Psoas muscle (tissue), 8 donors: ENCODE measurements at places on chromosomes 12 and 14. TPM values are rescaled to one million over a fixed set of nuclear protein-coding genes. Genes with fewer than 3 reads are reported as not detected.
A peak's percentile ranks its signal among the peaks of the same experiment; 100 is the strongest.

The POLE gene
- 12.9 TPM for total RNA-seq

The GPR65 gene
- 0.34 TPM for total RNA-seq

DNA sequence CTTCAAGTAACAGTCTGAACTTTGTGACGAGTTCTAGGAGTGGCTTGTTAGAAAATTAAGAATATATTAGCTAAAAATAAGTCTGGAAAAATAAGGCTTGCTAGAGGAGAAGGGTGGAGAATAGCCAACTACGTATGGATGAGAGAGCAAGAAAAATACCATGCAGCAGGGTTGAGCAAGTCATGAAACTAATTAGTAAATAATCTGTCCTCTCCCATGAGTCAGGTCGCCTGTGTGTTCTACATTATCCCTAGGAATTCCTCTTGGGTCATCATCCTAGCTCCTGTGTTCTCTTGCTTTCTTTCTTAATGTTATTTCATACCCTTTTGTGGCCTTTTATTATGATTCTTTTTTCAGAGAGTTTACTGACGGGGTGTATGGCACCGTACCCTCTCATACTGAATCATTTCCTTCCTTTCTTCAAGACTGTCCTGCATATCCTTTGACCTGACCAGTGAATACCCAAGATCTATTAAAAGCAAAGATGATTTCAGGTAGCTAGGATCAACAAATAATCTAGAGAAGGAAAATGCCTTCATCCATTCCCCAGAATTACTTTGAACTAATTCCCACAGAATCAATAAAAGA is 177.2 kb upstream of the NPAS3 start:
- DNase-seq = no peak
- no peaks in the 10 kb centered on the region for H3K27me3 ChIP-seq
- H3K36me3 ChIP-seq = peaks cover 12% of the 10 kb centered on the region
- no peak overlapping the region for H3K4me3 ChIP-seq

DNA sequence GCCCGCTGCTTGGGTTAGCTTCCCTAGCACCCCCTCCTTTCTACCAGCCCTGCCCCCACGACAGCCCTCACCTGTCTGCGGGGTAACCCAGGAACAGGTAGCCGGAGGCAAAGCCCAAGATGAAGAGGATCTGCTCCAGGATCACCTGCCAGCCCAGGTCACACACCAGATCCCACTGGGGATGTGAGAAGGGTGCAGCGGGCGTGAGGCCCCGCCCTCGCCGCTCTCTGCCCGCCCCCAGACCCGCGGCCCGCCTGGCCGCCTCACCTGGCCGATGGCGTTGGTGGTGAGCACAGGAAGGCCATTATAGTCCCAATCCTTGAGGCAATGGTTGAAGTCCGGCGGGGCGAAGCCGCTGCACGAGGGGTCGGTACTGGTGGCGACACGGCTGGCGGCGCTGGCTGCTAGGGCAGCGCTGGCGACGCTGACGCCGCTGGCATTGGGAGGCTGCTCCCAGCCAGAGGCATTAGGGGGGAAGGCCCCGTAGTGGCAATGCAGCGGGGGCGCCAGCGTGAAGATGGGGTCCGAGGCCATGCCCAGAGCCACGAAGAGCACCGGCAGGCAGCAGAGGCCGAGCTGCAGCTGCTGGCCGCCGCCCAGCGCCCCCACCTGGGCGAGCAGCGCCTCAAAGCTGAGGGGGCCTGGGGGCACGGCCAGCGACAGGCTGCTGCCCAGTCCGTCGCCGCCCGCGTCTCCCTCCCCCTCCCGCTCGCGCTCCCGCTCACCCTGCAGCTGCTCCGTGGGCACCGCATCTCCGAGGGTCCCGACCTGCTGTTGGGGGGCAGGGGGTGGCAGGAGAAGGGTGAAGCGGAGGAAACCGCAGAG is 794 bp downstream of the SLC22A17 start:
- no peaks in the 10 kb centered on the region for H3K36me3 ChIP-seq
- no peak for DNase-seq
- H3K4me1 ChIP-seq = peaks cover 11% of the 10 kb centered on the region
- peak overlapping the region; percentile 70 for H3K4me3 ChIP-seq
- H3K27me3 ChIP-seq = peaks cover 10% of the 10 kb centered on the region
- no peak overlapping the region for H3K27ac ChIP-seq

The CPSF6 gene
- total RNA-seq = 20.5 TPM

The AREL1 gene
- 15.0 TPM for total RNA-seq

DNA sequence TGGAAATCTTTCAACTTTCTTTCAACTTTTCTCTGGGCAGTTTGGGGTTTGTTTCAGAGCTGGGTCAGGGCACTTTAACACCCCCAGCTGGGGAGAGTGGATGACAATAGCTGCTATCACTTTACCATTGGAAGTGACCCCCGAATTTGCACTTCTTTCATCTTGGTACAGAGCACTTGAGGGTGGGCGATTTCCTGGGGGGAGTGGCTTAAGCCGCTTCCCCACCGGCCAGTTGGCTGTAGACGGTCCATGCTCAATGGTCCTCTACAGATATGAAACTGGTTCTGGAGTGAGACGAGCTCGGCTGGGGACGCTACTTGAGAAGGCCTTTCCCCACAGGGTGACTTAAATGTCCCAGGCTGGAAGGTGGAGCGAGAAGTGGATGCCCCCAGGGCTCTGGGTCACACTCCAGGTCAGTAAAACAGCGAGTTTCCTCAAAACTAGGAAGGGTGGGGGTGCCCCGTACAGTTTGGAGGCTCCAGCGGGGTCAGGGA is at the start of gene VRTN:
Gene VRTN (plus strand): TSS at position 231 of the 494 bp plus-strand sequence. CDS start 8,313 bp downstream, outside the sequence.
- H3K4me1 ChIP-seq = no peaks in the 10 kb centered on the region
- H3K4me3 ChIP-seq = no peak within 1 kb of the TSS
- no peaks in the 10 kb centered on the region for H3K36me3 ChIP-seq
- DNase-seq = no peak
- H3K27ac ChIP-seq = no peak within 1 kb of the TSS

The SETD3 gene
- 128 TPM for total RNA-seq

DNA sequence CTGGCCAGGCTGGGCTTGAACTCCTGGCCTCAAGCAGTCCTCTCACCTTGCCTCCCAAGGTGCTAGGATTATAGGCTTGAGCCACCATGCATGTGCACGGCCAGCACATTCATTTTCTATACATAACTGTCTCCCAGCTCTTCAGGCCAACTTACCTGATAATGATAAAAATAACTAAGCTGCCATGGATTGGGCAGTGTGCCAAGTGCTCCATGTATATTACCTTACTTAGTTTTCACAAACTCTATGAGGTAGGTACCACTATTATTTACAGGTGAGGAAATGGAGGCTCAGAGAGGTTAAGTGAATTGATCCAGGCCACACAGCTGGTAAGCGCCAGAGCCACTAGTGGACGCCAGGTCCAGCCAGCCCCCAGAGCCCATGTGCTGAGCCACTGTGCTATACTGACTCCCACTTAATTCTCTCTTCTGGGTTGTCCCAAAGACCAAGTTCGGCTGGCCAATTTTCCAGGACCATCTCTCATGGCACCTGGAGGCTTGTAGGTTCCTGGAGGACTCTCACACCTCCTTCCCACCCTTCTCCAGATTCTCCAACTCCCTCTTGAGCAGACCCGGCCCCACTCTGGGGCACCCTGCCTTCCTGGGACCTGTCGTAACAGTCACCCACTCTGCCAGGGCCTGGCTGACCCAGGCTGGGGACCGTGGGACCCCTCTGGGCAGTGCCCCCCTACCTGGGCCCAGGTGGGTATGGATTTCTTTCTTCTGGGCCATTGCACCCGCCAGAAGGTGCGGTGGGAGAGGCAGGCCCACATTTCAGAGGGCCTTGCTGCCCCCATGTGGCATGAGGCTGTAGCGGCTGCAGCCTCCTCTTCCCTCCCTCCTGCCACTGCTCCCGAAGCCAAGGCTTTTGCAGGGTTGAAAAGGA is 30.2 kb upstream of the CIPC start:
- H3K27ac ChIP-seq = no peak overlapping the region
- DNase-seq = peak; percentile 63
- no peaks in the 10 kb centered on the region for H3K36me3 ChIP-seq
- peaks cover 24% of the 10 kb centered on the region for H3K4me1 ChIP-seq
- no peak overlapping the region for H3K4me3 ChIP-seq
- no peaks in the 10 kb centered on the region for H3K27me3 ChIP-seq

GRCh38 chr14:28254768-28255167 is 511.8 kb upstream of the FOXG1 start:
- H3K4me1 ChIP-seq = no peaks in the 10 kb centered on the region
- no peaks in the 10 kb centered on the region for H3K36me3 ChIP-seq
- no peak overlapping the region for H3K27ac ChIP-seq
- no peak for DNase-seq

The TMEM132C gene
- total RNA-seq = 0.69 TPM

The DDN gene
- total RNA-seq = 36.5 TPM

DNA sequence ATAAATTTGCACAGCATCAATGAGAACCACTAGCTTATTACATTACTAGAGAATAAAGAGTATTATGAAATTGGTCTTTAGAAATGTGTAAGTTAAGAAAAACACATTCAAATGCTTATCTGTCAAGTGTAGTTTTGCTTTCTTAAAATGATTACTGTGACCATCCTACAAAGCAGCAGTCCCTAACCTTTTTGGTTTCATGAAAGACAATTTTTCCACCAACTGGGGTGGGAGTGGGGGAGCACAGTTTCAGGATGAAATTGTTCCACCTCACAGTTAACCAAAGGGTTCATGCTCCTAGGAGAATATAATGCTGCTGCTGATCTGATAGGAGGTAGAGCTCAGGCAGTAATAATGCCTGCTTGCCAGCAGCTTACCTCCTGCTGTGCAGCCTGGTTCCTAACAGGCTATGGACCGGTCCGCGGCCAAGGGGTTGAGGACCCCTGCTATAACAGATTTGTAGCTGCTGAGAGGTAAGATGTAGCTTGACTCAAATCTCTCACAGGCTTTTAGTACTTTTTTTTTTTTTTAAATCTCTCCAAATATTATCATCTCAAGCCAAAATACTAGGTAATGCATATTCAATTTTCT is 45.4 kb downstream of the PPP4R3A start:
- no peaks in the 10 kb centered on the region for H3K27me3 ChIP-seq
- DNase-seq = no peak
- no peak overlapping the region for H3K27ac ChIP-seq
- no peak overlapping the region for H3K4me3 ChIP-seq

The PLEKHD1 gene
- total RNA-seq = 0.08 TPM

DNA sequence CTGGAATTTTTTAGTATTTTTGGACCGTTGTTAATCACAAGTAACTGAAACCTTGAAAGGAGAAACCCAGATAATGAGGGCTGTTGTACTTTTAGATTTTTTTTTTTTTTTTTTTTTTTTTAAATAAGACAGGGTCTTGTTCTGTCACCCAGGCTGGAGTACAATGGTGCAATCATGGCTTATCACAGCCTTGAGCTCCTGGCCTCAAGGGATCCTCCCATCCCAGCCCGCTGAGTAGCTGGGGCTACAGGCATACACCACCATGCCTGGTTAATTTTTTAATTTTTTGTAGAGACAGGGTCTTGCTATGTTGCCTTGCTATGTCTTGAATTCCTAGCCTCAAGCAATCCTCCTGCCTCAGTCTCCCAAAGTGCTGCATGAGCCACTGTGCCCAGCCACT is 211.6 kb downstream of the SYNE2 start:
- H3K27me3 ChIP-seq = no peaks in the 10 kb centered on the region
- H3K4me3 ChIP-seq = no peak overlapping the region
- no peaks in the 10 kb centered on the region for H3K4me1 ChIP-seq
- H3K36me3 ChIP-seq = peaks cover 44% of the 10 kb centered on the region

DNA sequence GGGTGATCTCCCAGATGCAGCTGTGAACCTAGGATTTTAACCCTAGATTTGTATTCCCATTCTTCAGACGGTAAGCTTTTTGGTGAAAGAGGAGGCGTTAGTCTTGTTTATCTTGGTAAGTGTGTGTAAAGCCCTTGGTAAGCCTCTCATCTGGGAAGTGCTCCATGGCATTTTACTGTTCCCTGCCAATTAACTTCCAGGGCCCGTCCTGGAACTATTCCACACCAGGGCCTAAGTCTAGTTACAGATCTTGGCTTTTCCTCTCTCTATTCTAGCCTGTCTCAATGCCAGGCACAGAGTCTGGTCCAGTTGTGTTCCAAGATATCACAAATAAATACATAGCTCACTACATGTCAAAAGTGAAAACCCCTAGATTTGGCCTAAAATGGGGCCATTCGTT is 42.4 kb downstream of the YEATS4 start:
- H3K27me3 ChIP-seq = no peaks in the 10 kb centered on the region
- no peak overlapping the region for H3K27ac ChIP-seq
- peaks cover 5% of the 10 kb centered on the region for H3K4me1 ChIP-seq

The HCAR3 gene
- not detected for total RNA-seq

The TOMM20L gene
- total RNA-seq = not detected

GRCh38 chr14:53695692-53696214 is 260.9 kb downstream of the BMP4 start:
- DNase-seq = no peak
- no peaks in the 10 kb centered on the region for H3K27me3 ChIP-seq
- H3K27ac ChIP-seq = no peak overlapping the region
- H3K4me3 ChIP-seq = no peak overlapping the region

The TAS2R9 gene
- not detected for total RNA-seq

GRCh38 chr14:42921901-42922300 is 1315.2 kb downstream of the LRFN5 start:
- H3K27ac ChIP-seq = no peak overlapping the region
- H3K36me3 ChIP-seq = no peaks in the 10 kb centered on the region
- no peak overlapping the region for H3K4me3 ChIP-seq
- H3K4me1 ChIP-seq = no peaks in the 10 kb centered on the region

The ADAMTS20 gene
- not detected for total RNA-seq

DNA sequence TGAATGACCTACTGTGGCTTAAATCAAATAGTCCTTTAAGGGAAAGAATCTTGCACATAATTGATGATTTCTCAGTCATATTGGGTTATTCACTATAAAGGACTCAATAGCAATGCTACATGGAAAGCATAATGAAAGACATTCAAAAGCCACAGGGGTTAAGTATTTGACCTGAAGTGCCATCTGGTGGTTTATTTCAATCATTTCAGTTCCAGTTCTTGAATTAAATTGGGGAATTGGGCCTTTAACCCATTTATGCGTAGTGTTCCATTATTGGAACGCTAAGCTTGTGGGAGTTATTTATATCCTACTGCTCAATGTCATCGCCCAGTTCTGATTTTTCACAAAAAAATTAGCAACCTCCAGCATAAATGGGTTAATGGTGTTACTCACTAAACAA is 41.3 kb upstream of the C12orf71 start:
- no peak for DNase-seq
- no peak overlapping the region for H3K27ac ChIP-seq
- no peak overlapping the region for H3K4me3 ChIP-seq
- H3K36me3 ChIP-seq = no peaks in the 10 kb centered on the region
- H3K4me1 ChIP-seq = no peaks in the 10 kb centered on the region
- no peaks in the 10 kb centered on the region for H3K27me3 ChIP-seq

DNA sequence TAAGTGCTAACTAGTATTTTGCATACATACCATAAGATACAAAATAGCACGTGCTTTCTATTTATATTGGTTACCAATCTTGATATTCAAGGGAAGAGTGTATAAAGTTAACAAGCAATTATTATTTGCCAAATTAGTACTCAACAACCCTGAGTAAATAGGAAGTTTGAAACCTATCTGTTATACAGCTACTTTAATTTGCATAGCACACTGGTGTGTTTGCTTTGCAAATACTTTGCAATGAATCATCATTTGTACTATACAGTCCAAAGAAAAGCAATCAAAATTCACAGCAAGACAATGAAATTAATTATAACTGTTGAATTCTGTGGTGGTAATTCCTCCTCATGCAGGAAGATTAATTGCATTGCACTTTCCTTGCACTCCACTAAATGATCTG is 469.1 kb downstream of the PRKD1 start:
- no peak for DNase-seq
- no peak overlapping the region for H3K27ac ChIP-seq
- no peaks in the 10 kb centered on the region for H3K27me3 ChIP-seq
- no peaks in the 10 kb centered on the region for H3K36me3 ChIP-seq
